B cell (primary cell): ENCODE measurements at places on chromosomes 5 and 9.

DNA sequence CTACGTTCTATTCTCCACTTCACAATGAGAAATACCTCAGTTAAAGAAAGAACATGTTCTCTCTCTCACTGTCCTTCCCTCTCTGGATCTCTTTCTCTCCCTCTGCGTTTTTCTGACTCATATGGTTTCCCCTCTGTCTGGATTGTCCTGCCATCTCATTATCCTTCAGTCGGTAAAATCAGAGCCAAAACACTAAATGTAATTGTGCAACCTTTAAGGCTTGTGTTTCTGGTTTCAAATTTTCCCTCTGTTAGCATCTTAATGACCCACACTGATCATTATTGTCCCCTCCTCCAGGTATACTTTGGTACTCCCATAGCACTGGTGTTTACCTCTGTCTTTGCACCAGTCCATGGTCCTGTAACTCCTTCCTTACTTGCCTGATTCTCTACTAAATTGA lies 509.4 kb upstream of the C9orf72 start:
- H3K36me3 ChIP-seq = no peaks in the 10 kb centered on the region
- DNase-seq = no peak
- no peaks in the 10 kb centered on the region for H3K27me3 ChIP-seq
- H3K27ac ChIP-seq = no peak overlapping the region
- no peak overlapping the region for H3K4me3 ChIP-seq

DNA sequence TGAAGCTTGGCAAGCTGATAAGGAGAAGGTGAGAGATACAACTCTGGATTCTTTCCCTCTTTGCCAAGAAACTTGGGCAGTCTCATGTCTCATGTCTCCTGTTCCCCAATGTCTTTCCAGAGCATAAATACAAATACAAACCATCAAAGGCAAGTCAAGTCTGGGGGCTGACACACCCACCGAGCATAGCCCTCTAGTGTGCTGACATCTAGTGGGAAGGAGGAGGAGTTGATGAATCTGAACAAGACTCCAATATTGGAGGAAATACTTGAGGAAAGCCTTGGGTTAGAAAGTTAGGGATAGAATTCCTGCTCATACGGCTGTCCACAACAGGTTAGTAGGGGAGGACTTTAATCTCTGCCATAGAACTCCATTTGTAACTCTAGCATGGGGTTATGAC lies 8.6 kb downstream of the MLANA start:
- DNase-seq = no peak
- no peak overlapping the region for H3K27ac ChIP-seq
- H3K27me3 ChIP-seq = no peaks in the 10 kb centered on the region
- H3K4me1 ChIP-seq = no peaks in the 10 kb centered on the region
- H3K36me3 ChIP-seq = peaks cover 3% of the 10 kb centered on the region
- no peak overlapping the region for H3K4me3 ChIP-seq

DNA sequence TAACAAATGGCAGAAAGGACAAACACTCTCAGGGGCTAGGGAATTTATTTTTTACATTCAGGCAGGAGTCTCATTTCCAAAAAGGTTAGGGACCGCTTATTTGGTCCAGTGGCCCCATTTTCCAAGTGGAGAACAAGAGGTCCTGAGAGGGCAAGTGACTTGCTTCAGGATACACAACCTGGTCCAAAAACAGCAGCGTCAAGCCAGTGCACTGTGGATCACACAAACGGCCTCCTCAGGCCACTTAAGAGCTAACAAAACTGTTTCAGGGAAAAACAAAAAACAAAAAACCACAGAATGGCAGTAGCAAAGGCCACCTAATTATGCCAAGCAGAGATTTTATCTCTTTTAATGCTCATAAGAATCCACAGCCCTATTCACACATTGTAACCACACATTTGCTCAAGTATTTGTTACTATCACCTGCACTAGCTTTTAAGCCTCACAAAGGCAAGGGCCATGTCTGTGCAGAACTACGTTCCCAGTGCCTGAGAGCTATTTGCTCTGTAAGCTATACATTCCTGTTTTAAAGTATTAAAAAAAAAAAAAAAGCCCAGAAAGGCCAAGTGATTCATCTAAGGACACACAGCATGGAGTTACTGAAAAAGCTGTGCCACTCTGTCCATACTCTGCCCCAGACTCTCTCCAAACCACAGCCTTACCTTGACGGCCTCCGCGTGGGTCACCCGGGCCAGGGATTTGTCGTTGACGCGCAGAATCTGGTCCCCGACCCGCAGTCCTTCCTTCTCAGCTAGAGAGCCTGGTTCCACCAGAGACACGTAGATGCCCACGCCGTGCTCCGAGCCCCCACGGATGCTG lies 1.5 kb downstream of the WHRN start:
- peaks cover 15% of the 10 kb centered on the region for H3K27me3 ChIP-seq
- no peak for DNase-seq
- no peak overlapping the region for H3K27ac ChIP-seq
- no peaks in the 10 kb centered on the region for H3K36me3 ChIP-seq
- H3K4me1 ChIP-seq = peaks cover 29% of the 10 kb centered on the region

- H3K36me3 ChIP-seq = peaks cover 16% of the 10 kb centered on the region
- H3K4me3 ChIP-seq = peak overlapping the region; percentile 89
- H3K4me1 ChIP-seq = peaks cover 24% of the 10 kb centered on the region
- no peak overlapping the region for H3K27ac ChIP-seq
These were observed 991 bp downstream of the IARS1 start for GRCh38 chr9:92292338-92293074.

GRCh38 chr9:125536776-125537175 lies 170.2 kb downstream of the MAPKAP1 start:
- peaks cover 28% of the 10 kb centered on the region for H3K4me1 ChIP-seq
- H3K27me3 ChIP-seq = no peaks in the 10 kb centered on the region
- no peaks in the 10 kb centered on the region for H3K36me3 ChIP-seq

GRCh38 chr5:159734366-159734765 lies 181.9 kb upstream of the ADRA1B start:
- no peak overlapping the region for H3K27ac ChIP-seq
- DNase-seq = peak; percentile 17
- no peak overlapping the region for H3K4me3 ChIP-seq
- H3K27me3 ChIP-seq = peaks cover 11% of the 10 kb centered on the region
- peaks cover 45% of the 10 kb centered on the region for H3K4me1 ChIP-seq
- no peaks in the 10 kb centered on the region for H3K36me3 ChIP-seq

DNA sequence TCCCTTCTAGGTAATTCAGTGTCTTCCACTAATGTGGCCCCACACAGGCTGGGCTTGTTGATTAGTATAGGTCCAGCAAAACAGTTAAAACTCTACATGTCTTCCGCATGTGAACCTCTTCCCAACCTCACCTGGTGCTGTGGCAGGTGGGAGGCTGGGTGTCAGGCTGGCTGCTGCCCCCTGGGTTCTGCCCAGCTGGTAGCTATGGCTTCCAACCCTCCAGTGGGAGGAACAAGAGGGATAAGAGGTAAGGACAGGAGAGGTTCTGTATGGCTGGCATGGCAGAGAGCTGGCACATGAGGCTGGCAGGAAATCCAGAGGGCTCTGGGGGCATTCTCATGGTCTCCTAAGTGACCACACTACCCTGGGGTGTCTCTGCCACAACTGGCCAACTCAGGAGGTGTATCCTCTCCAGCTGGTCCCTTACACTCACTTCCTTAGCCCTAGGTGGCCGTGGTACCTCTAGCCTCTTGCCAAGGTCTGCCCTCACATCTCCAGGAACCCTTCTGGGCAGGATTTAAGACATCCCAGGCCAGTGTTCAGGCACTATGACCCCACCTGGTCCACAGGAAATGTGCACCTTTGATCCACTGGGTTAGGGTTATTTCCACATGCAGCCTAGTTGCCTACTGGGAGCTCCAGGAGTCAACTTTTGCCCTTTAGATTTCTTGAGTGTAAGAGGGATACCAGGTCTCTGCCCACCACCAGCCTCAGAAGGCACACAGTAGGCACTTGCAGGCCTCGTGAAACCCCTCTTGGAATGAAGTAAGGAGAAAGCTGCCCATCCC lies 41.7 kb downstream of the AHRR start:
- peaks cover 4% of the 10 kb centered on the region for H3K4me1 ChIP-seq
- H3K27me3 ChIP-seq = no peaks in the 10 kb centered on the region
- no peak overlapping the region for H3K27ac ChIP-seq
- H3K4me3 ChIP-seq = no peak overlapping the region
- H3K36me3 ChIP-seq = no peaks in the 10 kb centered on the region
